Central memory CD8-positive, alpha-beta T cell (primary cell): ENCODE measurements at places on chromosomes 6 and 20.

- no peak for DNase-seq
These were observed 50.6 kb downstream of the NCOA6 start for GRCh38 chr20:34774886-34775285.

DNA sequence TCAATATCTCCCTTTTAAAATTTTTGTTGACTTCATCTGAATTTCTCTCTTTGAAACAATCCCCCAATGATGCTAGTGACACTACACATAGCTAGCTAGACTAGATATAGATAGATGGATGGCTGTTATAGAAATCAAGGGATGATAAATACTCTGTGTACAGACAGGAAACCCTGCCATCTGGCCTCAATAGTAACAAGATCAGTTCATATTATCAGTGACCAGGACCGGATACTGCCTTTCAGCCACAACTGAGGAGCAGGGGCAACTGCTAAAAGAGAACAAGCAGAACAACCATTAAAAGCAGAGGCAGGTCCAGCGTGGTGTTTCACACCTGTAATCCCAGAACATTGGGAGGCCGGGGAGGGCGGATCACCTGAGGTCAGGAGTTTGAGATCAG lies 118.3 kb upstream of the FAM184A start:
- no peak for DNase-seq

DNA sequence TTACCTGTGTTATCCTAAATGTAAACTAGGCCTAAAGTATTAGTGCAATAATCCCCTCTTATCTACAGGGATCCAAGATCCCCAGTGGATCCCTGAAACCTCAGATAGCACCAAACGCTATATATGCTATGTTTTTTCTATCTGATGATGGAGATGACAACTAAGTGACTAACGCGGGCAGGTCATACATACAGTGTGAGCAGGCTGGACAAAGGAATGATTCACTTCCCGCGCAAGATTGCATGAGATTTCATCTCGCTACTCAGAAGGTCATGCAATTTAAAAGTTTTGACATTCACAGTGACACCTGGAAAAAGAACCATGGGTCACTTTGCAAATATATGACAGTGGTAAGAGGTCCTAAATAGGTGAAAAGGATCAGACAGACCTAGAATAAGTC lies 875.9 kb downstream of the HACE1 start:
- no peak for DNase-seq

- no peak for DNase-seq
These were observed 104.4 kb downstream of the NCR2 start for GRCh38 chr6:41439524-41440418.

DNA sequence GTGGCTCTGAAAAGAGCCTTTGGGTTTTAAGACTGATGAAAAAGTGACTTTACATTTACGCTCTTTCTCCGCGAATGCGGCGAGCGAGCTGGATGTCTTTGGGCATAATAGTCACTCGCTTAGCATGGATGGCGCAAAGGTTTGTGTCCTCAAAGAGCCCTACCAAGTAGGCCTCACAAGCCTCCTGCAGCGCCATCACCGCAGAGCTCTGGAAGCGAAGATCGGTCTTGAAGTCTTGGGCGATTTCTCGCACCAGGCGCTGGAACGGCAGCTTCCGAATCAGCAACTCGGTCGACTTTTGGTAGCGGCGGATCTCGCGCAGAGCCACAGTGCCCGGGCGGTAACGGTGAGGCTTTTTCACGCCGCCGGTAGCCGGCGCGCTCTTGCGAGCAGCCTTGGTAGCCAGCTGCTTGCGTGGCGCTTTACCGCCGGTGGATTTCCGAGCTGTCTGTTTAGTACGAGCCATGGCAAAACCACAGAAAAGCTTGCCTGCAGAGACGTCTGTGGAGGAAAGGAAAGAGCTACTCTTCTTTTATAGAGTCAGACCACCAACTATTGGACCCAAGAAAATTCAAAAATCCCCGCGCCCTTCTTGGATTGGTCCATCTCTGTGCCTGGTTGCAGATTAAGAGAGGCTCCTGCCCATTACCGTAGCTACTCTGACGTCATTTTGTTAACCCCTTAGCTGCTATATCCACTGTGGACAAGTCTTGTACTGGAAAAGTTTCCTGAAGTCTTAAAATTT lies 55.5 kb upstream of the HFE start:
- DNase-seq, result peak; percentile 87

- DNase-seq, result no peak
These were observed 64.9 kb downstream of the RREB1 start for GRCh38 chr6:7172649-7173048.

DNA sequence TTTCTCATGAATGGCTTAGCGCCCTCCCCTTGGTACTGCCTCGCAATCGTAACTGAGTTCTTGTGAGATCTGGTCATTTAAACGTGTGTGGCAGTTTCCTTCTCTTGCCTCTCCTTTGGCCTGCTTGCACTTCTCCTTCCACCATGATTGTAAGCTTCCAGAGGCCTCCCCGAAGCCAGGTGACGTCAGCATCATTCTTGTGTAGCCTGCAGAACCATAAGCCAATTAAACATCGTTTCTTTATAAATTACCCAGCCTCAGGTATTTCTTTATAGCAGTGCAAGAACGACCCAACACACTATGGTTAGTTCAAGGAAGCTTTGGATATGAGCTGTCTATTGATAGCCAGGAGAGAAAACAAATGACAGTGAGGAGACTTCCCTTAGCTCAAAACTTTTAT lies 29.5 kb upstream of the ADTRP start:
- DNase-seq, result no peak

- no peak for DNase-seq
These were observed 40.2 kb upstream of the FAM50B start for GRCh38 chr6:3808759-3809514.
